ENCODE measurements at places on chromosomes 4 and X. TPM values are rescaled to one million over a fixed set of nuclear protein-coding genes. Genes with fewer than 3 reads are reported as not detected.

The PRR32 gene
- not detected for total RNA-seq

The CFI gene
- 5.7 TPM for total RNA-seq

The UGT2B7 gene
- not detected for total RNA-seq

The FGD1 gene
- 10.3 TPM for total RNA-seq

The CT45A3 gene
- total RNA-seq = not detected

The UNC5C gene
- total RNA-seq = 114 TPM

The GCNA gene
- 4.5 TPM for total RNA-seq

The TMPRSS11D gene
- total RNA-seq = not detected

The PGAM4 gene
- not detected for total RNA-seq

The ARMCX1 gene
- total RNA-seq = 37.0 TPM

The SPATA18 gene
- total RNA-seq = 2.1 TPM

The C4orf54 gene
- total RNA-seq = not detected

The SPANXA1 gene
- not detected for total RNA-seq

The CT45A10 gene
- not detected for total RNA-seq

The TSPAN6 gene
- total RNA-seq = 34.5 TPM

The SLC9B1 gene
- 4.3 TPM for total RNA-seq

The MSX1 gene
- 6.7 TPM for total RNA-seq

The UGT2A3 gene
- 0.09 TPM for total RNA-seq

The GPAT3 gene
- 0.27 TPM for total RNA-seq

The ZNF182 gene
- 6.5 TPM for total RNA-seq

The NBDY gene
- total RNA-seq = 16.3 TPM

The PRDM8 gene
- total RNA-seq = 47.9 TPM

The ARR3 gene
- not detected for total RNA-seq

The GYPA gene
- 2.8 TPM for total RNA-seq

The LGI2 gene
- 5.5 TPM for total RNA-seq

The RPA4 gene
- total RNA-seq = 0.91 TPM

The RHOXF2 gene
- total RNA-seq = not detected

The NDST4 gene
- total RNA-seq = 16.9 TPM

The ANXA10 gene
- total RNA-seq = not detected

The F11 gene
- total RNA-seq = not detected

The HELT gene
- not detected for total RNA-seq

The NR3C2 gene
- 10.1 TPM for total RNA-seq

The NPY5R gene
- 4.5 TPM for total RNA-seq

The KIT gene
- 43.4 TPM for total RNA-seq
